ENCODE measurements at places on chromosomes 11 and 22.
A peak's percentile ranks its signal among the peaks of the same experiment; 100 is the strongest.

DNA sequence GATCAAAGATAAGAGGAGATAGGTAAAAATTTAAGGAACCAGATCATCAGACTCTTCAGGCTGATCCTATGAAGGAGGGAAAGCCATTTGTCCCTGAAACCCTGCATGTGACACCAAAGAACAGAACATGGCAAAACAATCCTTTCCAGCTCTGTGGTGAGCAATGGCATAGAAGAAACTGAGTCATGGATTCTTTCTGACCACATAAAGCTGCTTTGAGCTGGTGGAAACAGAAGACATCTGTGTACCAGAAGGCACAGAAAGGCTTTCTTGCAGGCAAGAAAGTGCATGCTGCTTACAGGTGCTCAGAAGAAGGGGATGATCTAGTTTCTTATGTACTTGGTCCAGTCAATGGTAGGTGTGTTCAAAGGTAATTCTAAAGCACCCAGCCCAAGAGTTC is 45.0 kb upstream of the APOA1 start:
- DNase-seq = no peak

GRCh38 chr22:29044657-29045176 is 16.9 kb downstream of the C22orf31 start:
- no peak for DNase-seq

DNA sequence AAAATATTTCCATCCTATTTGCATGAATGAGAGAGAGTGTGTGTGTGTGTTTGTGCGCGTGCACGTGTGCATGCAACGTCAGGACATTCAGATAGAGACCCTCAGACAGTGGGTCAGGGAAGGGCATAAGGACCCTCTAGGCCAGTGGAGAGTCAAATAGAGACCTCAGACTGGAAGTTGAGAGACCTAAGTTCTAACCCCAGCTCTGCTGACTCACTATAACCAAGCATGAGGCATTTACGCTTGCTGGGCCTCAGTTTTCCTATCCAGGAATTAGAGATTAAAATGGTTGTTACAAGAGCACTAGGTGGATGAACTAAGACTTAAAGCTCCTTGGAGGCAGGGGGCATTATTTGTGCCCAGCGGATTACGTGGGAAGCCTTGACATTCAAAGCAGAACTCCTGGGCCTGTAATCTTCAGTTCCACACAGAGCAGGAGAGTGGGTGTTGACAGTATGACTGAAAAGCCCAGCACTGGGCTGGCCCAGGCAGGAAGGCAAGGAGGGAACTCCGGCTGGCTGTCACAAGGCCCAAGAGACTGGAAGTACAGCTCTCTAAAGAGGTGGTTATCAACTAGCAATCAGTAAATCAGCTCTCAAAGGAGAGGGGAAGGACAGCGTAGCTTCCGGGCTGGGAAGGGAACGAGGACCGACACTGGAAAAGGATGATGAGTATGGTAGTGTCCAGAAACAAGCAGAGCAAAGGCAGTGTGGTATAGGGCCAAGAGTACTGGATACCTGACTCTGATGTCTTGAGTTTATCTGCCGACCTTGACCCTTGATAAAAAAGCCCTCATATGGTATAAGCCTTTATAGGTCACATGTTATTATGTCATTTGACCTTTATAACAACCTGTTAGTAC is 9.2 kb downstream of the RHOG start:
- DNase-seq = no peak

GRCh38 chr11:88050247-88050646 is 125.0 kb downstream of the RAB38 start:
- DNase-seq = no peak

DNA sequence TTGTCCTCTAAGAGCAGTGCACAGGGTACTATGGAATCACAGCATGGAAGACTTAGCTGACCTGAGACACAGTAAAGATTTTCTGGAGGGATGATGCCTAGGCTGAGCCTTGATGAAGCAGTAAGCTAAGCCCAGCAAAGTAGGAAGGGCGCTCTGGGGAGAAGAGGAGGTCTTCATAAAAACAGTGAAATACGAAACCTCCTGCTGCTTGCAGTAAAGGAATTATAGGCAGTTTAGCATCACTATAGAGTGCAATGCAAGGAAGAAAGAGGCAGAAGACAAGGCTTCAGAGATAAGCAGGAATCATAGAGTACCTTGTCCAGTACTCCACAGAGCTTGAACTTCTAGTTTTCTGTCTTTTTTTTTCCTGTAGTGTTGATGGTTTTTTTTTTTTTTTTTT is 555.7 kb upstream of the CADM1 start:
- DNase-seq = no peak

- no peak for DNase-seq
Observed at GRCh38 chr11:35787626-35788025, 125.1 kb downstream of the TRIM44 start.

DNA sequence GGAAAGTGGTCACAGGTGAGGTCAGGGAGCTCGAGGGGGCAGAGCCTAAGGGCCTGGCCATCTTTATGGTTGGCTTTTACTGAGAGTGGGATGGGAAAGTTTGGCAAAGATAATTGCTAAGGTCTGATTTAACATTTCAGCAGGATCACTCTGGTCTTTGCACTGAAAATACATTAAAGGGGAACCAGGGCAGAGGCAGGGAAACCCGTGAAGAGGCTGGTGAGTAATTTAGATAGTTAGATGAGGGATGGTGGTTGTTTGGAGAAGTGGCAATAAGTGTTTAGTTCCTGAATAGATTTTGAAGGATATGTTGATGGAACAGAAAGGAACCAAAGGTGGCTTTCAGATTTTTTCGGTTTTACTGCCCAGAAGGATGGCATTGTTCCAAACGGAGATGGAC is 50.8 kb downstream of the SCN3B start:
- no peak for DNase-seq

- no peak for DNase-seq
Observed at GRCh38 chr11:34605481-34606325, 15.2 kb upstream of the EHF start.

- DNase-seq = peak; percentile 87
Observed at GRCh38 chr11:123325533-123325932, 104.5 kb upstream of the GRAMD1B start.

DNA sequence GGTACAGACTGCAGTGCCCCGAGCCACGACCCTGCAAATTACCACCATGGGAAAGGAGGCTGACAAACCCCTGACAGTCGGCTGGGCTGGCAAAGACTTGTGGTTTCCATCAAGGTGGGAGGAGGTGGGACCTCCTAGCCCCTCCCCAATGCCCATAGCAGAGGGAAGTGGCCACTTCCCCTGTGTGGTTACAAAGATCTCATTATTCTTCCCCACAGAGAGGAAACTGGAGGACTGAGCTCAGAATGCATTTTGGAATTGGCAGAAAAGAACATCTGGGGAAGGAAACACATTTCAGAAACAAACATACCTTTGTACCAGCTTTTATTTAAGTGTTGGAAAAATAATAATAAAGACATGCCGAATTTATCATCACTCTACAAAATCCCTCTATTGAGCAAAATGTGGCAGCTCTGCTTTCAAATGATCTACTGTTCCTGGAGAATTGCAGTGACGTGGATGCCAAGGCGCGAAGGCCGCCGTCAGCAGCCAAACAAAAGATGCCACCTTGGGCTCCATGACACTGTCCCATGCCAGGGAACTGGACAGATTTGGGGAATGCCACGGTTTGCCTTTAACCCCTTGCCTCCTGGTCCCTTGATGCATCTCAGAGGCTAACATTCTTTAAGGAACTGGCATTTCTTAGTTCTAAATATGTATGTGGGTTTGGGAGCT is 169.6 kb downstream of the CRYBB2 start:
- no peak for DNase-seq

GRCh38 chr22:22692707-22693530 is 48.5 kb downstream of the GGTLC2 start:
- DNase-seq = no peak

DNA sequence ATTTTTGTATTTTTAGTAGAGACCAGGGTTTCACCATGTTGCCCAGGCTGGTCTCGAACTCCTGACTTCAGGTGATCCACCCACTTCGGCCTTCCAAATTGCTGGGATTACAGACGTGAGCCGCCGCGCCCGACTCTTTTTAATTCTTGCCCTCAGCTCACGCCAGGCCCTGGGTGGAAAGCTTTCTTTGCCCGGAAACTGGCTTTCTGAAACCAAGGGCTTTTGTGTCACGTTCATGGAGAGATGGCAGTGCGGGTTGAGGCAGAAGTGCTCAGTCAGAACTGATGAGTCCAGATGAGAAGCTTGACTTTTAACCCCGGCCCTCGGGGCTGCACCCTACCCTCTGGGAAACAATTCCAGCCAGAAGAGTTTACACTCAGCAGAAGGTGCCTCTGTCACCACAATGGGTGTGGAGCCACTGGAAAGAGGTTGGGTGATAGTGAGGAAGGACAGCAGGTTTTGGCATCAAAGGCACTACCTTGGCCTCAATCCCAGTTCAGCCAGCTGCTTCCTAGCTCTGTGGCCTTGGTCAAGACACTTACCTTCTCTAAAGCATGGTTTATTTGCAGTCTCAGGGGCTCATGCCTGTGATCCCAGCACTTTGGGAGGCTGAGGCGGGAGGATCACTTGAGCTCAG is 890 bp upstream of the ARFGAP3 start:
- DNase-seq = peak; percentile 32

DNA sequence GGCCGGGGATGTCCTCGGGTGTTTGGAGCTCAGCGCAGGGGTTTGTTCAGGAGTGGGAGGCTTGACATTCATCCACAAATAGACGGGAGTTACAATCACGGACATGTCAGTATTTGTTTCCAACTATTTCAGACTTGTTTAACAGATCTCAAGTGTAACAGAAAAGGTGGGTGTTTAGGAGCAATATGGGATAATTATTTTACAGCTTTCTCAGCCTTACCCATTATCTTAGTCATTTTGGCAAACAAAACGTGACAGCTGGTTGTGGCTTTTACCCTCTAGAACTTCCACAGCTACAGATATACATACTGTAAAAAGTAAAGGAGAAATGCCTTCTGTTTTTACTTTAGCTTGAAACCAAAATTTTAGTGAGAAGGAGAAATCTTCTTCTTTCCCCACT is 178.7 kb upstream of the TMEM45B start:
- DNase-seq = no peak

GRCh38 chr11:70176940-70177689 is 26.0 kb upstream of the FADD start:
- no peak for DNase-seq

DNA sequence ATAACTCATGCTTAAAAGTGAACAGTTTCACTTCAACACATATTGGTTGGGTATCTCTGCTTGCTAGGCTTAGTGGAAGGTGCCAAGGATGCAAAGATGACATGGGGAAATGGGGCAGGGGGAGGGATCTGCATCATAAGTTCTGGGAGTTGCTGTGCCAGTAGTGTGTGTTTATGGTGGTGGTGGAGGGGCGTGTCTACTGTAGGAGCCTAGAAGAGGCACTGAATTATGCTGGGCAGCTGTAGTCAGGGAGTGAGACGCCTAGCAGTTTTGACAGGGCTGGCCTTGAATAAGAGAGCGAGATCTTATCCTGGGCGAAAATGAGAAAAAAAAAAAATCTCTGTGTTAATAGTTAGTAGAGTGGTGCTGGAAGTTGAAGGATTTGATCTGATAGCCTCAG is 3.0 kb downstream of the ELMOD1 start:
- no peak for DNase-seq

DNA sequence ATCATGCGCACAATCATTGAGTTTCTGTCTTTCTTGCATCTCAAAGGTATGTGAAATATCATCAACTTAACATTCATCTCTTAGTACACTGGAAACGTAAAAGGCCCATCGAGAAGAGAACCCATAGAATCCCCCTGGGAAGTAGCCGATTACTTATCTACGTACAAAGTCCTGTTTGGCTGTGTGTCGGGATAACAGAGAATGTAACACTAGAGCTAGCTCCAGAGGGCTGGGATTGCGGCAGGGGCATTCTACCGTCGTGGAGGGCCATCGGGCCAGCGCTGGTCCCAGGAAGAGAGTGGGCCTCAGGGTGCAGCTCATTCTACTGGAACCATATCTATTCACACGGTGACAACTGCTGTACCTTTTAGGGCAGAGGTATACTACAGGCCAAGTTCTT is 4.5 kb downstream of the GAL start:
- DNase-seq = no peak

DNA sequence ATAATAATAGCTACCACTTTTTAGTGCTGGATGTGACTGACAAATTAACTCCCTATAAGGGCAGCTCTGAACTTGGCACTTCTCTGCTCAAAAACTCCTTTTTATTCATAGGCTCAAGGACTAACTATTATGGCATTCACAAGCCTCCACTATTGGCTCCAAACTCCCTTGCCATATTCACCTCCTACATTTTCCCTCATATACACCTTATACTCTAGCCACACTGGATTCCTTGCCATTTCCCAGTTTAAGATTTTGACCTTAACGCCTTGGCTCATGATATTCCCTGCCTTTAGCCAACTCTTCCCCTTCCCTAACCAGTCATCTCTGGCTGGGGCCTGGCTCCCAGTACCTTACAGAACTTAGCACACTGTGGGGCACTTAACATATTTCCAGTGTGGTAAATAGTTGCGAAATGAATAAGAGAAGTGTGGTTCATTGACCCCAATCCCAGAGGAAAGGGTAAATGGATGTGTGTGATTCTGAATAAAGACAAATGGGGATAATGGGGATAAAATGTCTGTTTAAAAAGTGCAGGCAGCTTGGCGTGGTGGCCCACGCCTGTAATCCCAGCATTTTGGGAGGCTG is 40.0 kb upstream of the SORL1 start:
- DNase-seq = no peak

- DNase-seq = no peak
Observed at GRCh38 chr11:102288725-102289083, 28.6 kb upstream of the BIRC3 start.

DNA sequence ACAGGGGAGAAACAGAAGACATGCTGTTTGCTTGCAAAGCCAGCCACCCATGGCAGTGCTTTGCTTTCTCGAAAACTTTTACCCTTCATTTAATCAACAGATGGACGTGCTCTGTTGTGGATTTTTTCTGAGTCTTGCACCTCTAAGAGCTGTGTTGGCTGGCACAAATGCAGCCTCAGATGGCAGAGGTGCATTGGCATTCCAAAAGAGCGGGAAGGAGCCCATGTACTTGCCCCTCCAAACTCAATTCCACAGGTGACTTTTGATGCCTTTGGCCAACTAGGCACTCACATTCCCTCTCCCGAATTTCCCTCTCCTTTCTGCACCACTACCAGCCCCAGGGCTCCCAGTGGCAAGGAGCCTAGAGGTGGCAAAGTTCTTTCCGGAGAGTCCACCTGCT is 1.2 kb downstream of the KIRREL3 start:
- no peak for DNase-seq

DNA sequence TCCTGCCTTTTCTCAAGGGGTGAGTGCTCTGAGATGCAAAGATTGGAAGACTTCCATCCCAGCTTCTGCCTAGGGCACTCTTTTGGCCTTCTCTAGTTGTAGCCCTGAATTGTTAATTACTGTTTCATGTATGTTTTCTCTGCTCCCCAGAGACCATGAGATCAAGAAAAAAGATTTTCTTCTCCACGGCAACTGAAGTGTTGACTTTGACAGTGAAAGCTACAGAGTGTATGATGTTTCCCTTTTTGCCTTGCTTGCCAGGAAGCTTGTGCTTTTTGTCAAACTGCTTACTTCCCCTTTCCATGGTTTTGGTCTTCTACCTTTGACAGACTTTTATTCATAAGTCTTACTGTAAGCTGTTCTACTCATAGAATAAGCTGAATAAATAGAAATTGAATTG is 23.3 kb upstream of the EIF3D start:
- no peak for DNase-seq

GRCh38 chr11:95092549-95093324 is 3.1 kb downstream of the ENDOD1 start:
- no peak for DNase-seq
